AG09309 (cell line): ENCODE measurements at places on chromosomes 5 and 9.
A peak's percentile ranks its signal among the peaks of the same experiment; 100 is the strongest.

- no peak for DNase-seq
Observed at GRCh38 chr5:14870337-14871213, 1.0 kb downstream of the ANKH start.

- DNase-seq, result no peak
Observed at GRCh38 chr9:86413971-86414880, 60.0 kb upstream of the TUT7 start.

DNA sequence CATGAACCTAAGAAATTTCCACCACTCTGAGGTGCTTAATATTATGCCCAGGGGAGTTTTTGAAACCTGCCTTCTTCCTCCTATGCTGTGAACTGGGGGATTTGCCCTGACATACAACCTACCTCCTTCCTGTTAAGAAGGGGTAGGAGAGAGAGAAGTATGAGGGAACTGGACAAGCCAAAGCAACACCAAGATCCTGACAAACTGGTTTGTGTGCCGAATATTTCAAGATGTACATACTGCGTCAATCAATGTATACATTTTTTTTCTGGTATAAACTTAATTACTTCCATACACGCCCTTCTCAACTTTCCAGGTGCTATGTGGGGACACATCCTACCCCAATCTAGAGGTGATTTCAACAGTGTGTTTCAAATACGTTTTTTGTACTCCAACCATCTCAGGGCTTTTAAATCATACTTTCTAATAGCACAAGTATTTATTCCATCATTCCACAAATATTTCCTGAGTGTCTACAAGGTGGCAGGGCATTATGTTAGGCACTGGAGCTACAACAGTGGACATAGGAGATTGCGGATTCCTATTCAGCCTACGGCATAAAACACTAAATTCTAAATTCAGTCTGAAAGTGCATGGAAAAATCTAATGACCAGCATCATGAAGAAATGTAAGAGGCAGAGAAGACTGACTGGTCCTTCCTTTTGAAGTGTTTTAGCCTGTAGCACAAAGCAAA is 70.1 kb upstream of the IFNK start:
- no peak for DNase-seq

DNA sequence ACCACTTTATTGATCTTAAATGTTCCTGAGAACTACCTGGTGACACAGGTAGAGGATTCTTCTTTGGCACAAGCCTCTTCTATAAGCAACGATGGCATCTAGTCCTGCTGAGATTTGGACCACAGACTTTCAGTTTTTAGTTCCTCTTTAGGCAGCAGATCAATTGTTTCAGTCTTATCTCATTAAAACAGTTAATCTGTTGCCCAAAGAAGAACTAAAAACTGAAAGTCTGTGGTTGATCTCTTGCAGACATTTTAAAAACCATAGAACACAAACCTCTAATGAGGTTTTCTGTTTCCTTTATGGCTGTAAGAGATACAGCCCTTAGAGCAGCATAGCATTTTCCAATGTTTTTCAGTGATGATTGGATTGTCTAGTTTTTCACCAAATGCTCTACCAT is 480.9 kb downstream of the MTRR start:
- DNase-seq, result no peak

- DNase-seq, result no peak
Observed at GRCh38 chr5:77849308-77849900, 73.3 kb upstream of the TBCA start.

DNA sequence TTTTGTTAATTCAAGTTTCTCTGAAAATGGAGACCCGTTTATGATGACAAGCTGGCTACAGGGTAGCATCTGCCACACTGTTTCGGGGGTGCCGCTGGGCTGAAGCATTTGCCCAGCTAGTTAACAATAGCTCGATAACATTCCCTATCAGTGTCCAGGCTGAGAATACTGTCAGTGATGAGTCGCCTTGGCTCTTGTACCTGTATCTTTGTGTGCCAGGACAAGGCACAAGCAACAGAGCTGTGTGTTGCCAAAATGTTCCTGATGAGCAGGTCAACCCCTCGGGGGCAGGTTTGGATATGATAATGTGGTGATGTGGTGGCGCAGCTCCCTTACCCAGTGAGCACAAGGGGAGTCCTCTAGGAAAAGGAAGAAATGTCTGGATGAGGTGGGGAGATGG is 7.0 kb downstream of the TGFBI start:
- DNase-seq, result no peak

GRCh38 chr5:18487928-18488480 is 853.7 kb downstream of the TAF11L14 start:
- DNase-seq, result no peak

DNA sequence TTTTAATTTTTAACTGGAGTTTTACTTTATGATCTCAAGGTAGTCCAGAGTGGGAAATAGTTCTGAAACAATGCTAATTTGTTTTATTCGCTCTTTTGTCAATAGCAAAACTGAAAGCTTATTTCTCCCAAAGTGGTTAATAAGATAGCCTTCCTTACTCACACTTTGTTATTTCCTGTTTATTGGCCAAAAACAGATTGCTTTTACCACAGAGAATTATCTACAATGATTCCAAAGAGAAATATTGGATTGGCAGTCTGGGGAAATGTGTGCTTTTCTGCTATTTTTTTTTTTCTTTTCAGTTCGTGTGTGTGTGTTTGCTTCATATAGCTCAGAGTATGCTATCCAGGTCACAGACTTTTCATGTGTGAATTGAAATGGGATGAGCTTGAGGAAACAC is 756.7 kb upstream of the RGMB start:
- no peak for DNase-seq

DNA sequence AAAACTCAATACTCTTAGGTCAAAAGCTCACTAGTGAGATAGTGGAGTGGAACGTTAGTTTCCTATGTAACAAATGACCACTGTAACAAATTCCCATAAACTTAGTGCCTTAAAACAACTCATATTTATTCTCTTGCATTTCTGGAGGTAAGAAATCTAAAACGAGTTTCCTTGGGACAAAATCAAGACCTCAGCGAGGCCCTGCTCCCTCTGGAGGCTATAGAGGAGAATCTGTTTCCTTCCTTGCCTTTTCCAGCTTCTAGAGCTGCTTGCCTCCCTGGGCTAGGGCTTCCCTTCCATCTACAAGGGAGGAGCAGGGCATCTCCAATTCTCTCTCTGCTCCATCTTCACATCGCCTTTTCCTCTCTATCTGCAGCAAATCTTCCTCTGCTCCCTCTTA is 32.0 kb downstream of the SEMA5A start:
- no peak for DNase-seq

DNA sequence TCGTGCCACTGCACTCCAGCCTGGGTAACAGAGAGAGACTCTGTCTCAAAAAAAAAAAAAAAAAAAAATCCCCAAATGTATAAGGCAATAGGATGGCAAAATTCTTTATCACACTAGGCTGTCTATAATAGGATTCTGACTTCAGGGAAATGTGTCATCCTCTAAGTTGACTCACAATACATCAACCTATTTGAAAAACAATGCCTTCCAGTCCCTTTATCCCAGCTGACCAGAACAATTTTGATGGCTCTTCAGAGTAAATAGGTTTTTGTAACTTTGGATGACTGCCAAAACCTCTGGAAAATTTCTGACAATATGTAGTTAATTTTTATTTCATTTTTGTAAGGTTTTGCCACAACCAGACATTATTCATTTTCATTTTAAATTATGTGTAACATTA is 184.1 kb downstream of the CCDC192 start:
- DNase-seq, result no peak

GRCh38 chr9:78620303-78620702 is 323.4 kb downstream of the PSAT1 start:
- DNase-seq, result no peak

- DNase-seq, result no peak
Observed at GRCh38 chr5:147930769-147931168, 24.4 kb upstream of the C5orf46 start.

DNA sequence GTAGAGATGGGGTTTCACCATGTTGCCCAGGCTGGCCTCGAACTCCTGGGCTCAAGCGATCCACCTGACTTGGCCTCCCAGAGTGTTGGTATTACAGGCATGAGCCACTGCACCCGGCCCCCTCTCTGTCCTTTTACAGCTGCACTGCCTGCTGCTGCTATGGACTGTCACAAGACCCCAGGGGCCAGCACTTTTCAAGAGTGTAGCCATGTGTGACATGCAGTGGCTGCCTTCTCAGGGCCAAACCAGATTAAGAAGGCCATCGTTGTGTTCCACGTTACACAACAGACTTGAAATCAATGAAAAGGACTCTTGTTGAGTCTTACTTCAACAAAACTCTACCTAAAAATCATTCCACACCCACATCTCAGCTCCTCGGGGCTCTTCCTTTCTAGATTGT is 78.9 kb upstream of the ICE1 start:
- DNase-seq, result no peak

- DNase-seq, result no peak
Observed at GRCh38 chr9:128054087-128054486, 13.0 kb downstream of the NAIF1 start.

GRCh38 chr5:144697847-144698262 is 527.2 kb downstream of the KCTD16 start:
- DNase-seq, result peak; percentile 80

- no peak for DNase-seq
Observed at GRCh38 chr9:21543187-21543586, 61.1 kb upstream of the IFNE start.

DNA sequence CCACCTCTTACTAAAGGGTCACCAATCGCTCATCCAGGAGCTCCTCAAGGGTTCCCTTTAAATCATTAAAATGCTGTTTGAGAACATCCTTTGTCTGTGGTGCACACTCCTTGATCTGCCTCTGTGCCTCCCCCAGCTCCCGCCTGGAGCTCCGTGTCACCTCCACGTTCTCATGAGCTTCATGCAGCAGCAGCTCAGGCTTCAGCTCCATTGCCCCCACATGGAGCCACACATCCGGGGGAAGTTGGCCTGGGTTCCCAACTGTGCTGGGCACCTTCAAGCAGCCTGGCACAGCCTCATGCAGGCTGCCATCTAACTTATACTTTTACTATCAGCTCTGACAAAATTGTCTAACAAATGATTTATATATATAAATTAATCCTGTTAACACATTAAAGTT is 585.8 kb upstream of the FAM174A start:
- DNase-seq, result no peak
